ENCODE measurements at places on chromosomes 16 and 17. TPM values are rescaled to one million over a fixed set of nuclear protein-coding genes. Genes with fewer than 3 reads are reported as not detected.

The NPIPA2 gene
- total RNA-seq = 0.31 TPM

GRCh38 chr17:46765453-46765852 is 53.0 kb downstream of the WNT3 start:
- no peak for DNase-seq

GRCh38 chr17:57553991-57554825 is 190.9 kb downstream of the CCDC182 start:
- peak; percentile 70 for DNase-seq

- DNase-seq = no peak
These were observed 75.0 kb upstream of the ADAMTS18 start for GRCh38 chr16:77509796-77510195.

GRCh38 chr16:74829637-74830036 is 55.0 kb upstream of the FA2H start:
- DNase-seq = no peak

DNA sequence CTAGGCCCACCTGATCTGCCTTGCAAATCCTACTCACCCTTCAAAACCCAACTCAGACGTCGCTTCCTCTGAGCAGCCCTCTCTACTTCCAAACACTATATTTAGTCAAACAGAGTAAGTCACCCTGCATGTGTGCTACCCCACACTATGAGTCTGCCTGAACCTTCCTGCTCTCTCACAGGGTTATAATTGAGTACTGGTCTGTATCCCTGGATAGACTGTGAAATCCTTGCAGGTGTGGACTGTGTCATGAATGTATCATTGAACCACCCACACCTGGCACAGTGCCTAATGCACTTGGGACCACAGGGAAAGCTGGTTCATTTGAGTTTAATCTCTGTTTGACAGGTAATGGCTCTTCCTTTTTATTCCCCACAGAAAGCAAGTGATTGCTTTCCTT is 3.4 kb downstream of the FBXO39 start:
- no peak for DNase-seq

DNA sequence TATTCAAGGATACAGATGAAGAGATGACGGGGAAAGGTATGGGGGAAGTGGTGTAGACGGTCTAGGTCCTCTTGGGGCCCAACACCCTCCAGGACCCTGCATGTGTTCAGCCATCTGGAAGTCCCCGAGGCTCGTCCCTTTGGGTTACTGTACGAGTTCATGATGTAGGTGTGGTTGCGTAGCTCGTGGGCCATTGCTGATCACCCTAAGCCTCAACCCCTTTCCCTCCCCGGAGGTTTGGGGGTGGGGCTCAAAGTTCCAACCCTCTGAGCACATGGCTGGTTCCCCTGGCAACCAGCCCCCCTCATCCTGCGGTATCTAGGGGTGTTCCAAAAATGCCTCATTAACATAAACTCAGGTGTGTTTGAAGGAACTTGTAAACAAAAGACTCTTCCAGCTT is 98.8 kb upstream of the METRNL start:
- no peak for DNase-seq

DNA sequence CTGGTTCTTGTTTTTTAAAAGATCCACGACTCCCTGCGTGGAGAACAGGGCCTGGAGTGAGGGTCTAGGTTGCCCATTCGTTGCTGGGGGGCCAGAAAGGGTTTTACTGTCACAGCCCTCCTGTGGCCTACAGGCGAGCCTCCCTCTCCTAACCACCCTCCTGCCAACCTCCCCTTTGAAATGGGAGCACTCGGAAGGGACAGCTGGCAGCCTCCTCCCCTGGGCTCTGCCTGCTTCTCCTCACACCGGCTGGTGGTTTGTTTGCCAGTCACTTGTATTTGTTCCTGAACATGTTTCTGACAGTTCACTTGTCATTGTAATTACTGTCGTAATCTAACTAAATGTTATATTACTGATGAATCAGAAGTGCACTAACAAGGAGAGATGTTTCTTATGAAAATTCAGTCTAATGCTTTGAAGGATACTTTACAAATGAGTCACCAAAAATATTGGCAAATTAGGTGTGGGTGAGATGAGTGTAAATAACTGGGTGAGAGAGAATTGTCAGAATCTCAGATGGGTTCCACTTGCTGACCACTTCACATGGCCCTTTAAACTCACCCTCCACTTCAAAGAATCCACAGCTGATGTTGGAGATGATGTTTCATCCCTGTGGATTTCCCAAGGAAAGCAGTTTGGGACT is 2.7 kb upstream of the SPPL2C start:
- DNase-seq = no peak

DNA sequence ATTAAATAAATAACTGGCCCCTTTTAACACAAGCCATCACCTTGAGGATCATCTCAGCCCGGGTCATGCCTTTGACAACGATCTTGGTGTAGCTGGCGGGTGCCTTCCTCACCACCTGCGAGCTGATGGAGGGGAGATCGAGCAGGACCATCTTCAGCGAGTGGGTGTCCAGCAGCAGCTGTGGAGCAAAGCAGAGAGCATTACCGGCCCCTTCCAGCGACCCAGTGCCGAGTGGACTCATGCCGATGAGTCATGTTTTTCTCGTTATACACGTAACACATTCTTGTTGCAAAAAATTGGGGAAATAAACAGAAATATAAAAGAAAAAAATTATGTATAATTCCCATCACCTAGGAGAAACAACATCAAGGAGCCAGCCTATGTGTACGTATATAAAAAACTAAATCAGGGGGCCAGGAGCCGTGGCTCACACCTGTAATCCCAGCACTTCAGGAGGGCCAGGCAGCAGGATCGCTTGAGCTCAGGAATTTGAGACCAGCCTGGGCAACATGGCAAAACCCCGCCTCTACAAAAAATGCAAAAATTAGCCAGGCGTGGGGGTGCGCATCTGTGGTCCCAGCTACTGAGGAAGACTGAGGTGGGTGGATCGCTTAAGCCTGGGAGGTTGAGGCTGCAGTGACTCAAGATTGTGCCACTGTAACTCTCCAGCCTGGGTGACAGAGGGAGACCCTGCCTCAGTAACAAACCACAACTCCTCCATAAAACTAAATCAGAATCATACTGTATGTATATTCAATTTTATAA is 169.1 kb upstream of the RPH3AL start:
- no peak for DNase-seq

DNA sequence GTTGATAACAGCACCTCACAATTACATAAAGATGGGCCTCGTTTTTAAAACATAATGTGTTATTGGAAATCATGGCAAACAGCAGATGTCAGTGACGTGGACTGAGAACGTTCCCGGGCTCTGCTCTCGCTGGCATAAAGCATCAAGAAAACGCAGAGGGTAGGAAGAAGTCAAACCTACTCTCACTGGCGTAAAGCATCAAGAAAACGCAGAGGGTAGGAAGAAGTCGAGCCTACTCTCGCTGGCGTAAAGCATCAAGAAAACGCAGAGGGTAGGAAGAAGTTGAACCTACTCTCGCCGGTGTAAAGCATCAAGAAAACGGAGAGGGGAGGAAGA is 110.6 kb downstream of the VPS53 start:
- DNase-seq = no peak

GRCh38 chr17:68054296-68054900 is 18.9 kb downstream of the KPNA2 start:
- DNase-seq = peak; percentile 73

The LGALS9B gene
- not detected for total RNA-seq

GRCh38 chr17:72421128-72422092 is 300.6 kb downstream of the SOX9 start:
- peak; percentile 67 for DNase-seq

The TSPOAP1 gene
- total RNA-seq = 3.6 TPM

DNA sequence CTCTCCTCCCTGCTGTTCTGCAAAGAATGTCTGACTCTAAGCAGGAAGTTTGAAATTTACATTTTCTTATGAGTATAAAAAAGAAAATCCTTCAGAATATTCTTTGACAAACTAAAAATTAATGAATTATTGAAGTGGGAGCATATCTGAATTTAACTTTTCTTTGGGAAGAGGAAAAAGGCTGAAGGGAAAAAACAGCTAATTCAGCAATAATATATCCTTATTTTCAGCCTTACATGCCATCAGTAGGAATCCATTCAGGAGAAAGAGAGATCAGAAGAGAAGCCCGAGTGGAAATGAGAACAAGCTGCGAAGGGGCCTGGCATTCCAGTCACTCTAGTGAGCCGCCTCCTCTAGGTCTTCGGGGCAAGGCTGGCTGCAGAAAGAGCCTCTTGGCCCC is 41.7 kb upstream of the BCAR1 start:
- DNase-seq = no peak

All from muscle of leg (tissue), 16 donors.